Brain microvascular endothelial cell (primary cell): ENCODE measurements at places on chromosomes 12 and 14.

DNA sequence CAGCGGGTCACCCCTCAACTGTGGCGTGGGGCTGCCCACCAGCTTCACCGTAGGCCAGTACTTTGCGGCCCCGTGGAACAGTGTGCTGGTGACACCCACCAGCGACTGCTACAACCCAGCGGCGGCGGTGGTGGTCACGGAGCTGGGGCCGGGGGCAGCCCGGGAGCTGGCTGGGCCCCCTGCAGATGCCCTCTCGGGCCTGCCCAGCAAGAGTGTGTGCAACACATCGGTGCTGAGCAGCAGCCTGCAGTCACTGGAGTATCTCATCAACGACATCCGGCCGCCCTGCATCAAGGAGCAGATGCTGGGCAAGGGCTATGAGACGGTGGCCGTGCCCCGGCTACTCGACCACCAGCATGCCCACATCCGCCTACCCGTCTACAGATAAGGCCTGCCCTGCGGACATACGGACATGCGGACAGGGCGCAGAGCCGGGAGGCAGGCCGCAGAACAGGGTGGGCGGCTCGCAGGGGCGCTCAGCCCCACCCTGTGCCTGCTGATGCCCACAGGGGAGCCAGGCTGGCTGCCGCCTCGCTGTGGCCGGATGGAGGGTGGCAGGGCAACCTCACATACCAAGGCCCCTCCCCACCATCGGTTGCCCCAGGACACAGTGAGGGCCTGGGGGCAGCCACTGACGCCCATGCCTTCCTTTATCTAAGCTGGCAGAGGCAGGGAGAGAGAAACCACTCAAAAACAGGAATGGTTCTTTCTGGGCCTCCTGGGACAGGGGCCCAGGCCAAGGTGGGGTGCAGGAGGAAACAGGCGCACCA lies 55.5 kb downstream of the FAM222A start:
- no peak for DNase-seq

- no peak for DNase-seq
Measured at GRCh38 chr12:98224584-98225221, 290.7 kb upstream of the TMPO start.

GRCh38 chr12:132100306-132101065 lies 43.6 kb downstream of the DDX51 start:
- DNase-seq, result no peak

DNA sequence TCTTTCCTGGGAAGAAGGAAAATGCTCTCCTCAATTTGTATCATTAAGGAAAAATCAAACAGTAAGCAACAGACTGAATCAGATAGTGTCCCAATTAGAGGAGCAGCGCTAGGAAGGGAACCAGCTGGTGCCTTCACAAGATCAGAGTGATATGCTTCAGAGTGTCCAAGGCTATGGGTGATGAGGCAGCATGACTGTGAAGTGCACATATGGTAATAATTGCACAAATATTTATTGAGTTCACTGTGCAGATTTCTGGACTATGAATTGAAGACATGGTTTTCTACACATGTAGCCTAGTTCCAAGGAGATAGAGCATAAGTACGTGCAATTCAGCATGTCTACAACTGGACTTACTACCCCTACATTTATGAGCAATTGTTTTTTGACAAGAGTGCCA lies 78.8 kb upstream of the EVL start:
- no peak for DNase-seq

DNA sequence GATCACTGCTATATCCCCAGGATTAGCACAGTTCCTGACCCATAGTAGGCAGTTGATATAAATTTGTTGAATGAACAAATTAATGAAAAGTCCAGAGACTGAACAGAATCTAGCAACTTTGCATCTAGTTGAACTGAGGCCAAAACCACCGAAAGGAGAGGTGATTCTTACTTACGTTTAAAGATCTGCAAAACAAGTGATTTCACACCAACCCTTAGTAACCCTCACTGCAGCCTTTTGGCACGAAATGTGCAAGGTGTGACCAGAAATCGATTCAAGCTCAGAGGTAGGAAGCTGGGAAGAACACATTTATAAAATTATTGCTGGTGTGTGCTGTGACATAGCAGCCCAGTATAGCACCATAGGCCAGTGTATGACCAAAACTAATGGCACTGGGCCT lies 70.8 kb downstream of the SUDS3 start:
- no peak for DNase-seq

DNA sequence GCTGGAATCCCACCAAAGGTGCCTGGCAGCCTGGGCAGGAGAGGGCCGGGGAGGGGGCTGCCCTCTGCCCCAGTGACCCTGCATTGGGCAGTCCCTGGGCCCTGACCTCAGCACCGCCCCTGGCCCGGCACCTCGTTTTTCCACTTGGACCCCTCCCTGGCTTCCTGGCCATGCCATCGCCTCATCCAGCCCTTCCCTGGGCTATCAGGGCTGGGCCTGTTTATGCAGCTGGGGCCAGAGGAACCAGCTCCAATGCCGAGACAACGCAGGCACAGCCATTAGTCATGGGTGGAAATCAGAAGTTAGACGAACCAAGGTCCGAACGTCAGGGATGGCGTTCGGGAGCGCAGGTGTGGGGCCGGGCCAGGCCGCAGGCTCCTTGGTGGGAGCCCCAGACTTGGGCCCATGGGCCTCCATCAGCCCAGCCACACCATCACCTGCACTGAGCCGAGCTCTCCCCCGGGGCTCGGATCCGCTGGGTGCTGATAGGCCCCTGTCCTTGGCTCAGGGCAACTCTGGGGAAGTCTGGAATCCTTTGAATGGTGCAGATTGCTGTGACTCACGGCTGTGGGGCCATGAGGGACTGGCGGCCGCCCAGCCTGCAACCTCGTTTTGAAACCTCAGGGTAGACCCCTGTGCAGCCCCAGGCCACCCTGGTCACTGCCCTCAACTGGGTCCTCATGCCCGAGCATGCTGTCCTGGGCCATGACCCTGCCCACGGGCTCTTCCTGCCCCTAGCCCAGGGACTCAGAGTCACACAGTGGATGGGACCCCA lies 169.4 kb downstream of the KIF26A start:
- no peak for DNase-seq

GRCh38 chr12:21657326-21658077 lies at the start of gene LDHB:
Gene LDHB (minus strand): TSS chr12:21657842. CDS start chr12:21654671, 3,171 bp downstream.
- DNase-seq, result peak; percentile 99

- DNase-seq, result peak; percentile 97
Measured at GRCh38 chr12:121888478-121889273, at the start of gene PSMD9. Gene PSMD9 (plus strand): TSS chr12:121888790. CDS start chr12:121888857, 67 bp downstream.

GRCh38 chr14:22448035-22448904 lies 140.8 kb downstream of the DAD1 start:
- no peak for DNase-seq

- DNase-seq, result no peak
Measured at GRCh38 chr14:104287301-104288009, 149.1 kb downstream of the KIF26A start.

GRCh38 chr12:109449845-109450532 lies 27.1 kb downstream of the KCTD10 start:
- no peak for DNase-seq

- DNase-seq, result no peak
Measured at GRCh38 chr12:131643631-131644452, 67.0 kb upstream of the SFSWAP start.

GRCh38 chr12:105352052-105352451 lies 21.6 kb downstream of the C12orf75 start:
- DNase-seq, result no peak

GRCh38 chr12:47808050-47808449 lies 11.7 kb downstream of the HDAC7 start:
- DNase-seq, result peak; percentile 42

- DNase-seq, result peak; percentile 65
Measured at GRCh38 chr12:9750276-9751203, 10.2 kb downstream of the CD69 start.

DNA sequence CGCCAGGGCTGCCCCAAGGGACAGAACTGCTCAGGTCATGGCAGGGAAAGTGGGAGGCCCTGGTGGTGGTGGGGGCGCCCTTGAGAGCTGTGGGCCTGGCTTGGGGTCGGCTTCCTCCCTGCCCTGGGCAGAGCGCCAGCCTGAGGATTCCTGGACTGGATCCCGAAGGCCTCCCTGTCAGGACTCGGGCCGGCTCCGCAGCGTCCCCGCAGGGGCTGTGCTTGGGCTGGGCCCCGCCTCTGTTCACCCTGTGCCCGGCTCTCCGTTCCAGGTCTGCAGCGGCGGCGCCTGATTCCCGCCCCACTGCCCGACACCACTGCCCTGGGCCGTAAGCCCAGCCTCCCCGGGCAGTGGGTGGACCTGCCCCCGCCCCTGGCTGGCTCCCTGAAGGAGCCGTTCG lies 39.9 kb downstream of the KIF26A start:
- no peak for DNase-seq

DNA sequence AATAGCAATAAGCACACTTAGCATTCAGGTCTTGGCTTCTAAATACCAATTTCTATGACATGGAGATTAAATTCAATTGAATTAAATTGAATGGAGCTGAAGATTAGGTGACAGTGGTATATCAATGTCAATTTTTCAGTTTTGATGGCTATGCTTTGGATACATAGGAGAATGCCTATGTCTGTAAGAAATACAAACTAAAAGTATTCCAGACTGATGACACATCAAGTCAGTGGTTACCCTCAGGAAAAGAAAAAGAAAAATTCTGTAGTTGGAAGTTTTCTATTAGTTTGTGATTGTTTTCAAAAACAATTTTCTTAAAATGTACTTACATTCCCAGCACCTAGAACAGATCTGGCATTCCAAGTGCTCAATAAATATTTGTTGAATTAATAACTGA lies 4.9 kb upstream of the DCAF4 start:
- no peak for DNase-seq

DNA sequence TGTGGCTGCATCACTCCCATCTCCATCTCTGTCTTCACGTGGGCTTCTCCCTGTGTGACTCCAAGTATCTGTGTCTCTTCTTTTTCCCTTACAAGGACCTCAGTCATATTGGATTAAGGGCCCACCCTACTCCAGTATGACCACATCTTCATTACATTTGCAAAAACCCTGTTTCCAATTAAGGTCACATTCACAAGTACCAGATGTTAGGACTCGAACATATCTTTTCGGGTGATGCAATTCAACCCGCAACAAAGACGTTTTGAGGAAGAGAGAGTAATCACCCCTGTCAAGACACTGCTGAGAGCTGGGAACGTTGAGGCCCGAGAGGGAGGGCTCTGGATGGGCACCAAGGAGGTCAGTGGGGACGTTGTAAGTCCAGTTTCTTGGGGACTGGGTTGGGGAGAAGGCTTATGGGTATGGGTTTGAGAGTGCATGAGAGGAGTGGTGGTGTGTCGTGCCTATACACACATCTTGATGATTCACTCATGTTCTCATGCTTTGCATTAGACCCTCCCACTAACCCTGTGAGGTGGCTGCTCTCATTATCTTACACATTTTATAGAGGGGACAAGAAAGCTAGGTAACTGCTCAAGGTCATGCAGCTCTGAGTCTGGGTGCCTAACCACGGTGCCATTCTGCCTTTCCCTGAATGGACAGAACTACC lies 12.1 kb upstream of the IFI27 start:
- no peak for DNase-seq

DNA sequence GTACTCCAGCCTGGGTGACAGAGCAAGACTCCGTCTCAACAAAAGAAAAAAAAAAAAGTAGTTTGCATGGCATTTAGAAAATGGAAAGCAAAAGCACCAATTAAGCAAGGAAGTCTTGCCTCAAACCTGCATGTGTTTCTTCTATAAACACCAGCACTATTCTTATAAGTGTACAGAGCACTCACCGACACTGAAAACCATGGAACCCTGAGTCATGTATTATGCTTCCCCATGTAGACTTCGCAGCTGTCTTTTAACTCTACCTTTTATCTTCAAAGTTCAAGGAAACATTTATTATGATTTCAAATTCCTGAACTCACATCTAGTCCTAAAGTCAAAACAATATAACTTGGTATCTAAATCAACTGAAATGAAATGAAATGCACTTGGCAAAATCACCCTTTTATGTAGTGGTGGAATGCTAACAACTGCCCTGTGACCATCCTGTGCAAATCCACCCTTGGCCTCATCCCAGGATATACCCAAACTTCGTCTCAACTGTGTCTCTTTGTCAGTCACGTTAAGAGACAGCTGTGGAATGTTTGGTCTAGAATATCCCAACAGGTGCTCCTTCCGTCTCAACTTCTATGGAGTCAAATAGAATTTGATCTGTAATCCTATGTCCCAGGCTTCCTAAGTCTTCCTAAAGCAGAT lies 4.8 kb downstream of the BCAT1 start:
- DNase-seq, result no peak

GRCh38 chr12:25266497-25266896 lies 15.8 kb upstream of the KRAS start:
- no peak for DNase-seq

GRCh38 chr12:39646963-39647362 lies 27.4 kb upstream of the ABCD2 start:
- DNase-seq, result no peak

GRCh38 chr12:123621101-123621500 lies 12.4 kb downstream of the EIF2B1 start:
- no peak for DNase-seq

DNA sequence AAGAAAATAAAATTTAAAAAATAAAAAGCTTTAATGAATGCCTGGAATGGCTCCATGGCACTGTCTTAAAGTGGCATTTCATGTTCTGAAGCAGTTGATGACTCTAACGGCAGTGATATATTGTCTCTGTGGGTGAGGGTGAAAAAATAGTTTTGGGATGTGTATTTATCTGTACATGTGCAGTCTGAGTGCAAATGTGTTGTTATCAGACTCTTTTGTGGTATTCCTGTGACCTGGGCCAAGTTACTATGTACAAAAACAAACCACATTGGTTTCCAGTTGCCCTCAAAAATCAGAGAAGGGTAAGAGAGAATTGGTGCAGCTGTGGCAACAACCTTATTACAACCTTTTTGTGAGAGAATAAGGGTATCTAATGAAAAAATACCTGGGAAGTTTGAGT lies 81.7 kb upstream of the CCDC91 start:
- DNase-seq, result peak; percentile 66

DNA sequence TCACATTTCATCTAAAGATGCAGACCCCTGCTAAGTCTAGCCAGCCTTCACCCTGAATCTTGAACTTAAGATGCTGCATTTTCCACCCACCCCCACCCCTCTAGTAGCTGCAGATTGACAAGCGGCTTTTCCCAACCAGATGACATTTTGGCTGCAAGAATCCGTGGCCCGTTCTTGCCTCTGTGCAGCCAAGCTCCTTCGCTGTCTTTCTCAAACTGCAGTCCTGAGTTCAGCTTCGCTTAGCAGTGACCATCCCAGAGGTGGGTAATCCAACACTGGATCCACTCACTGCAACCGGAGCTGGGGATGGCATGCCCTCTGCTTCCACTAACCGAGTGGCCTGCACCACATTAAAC lies 765 bp upstream of the NFYB start:
- no peak for DNase-seq

DNA sequence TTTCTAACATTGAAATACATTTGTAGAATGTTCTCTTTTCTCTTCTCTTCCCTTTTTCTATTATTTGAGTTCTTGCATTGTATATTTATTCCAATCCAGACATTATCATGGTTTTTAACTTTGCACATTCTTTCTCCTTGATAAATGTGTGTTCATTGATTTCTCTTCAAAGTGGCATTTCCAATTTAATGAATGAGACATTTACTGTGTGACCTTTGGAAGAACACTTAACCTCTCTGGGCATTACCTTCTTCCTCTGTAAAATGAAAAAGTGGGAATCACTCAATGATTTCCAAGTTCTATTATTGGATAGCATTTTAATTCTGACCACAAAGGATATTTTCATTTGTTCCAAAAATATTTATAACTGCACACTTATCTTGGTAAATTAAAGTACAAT lies 1095.8 kb downstream of the GALC start:
- no peak for DNase-seq
